Spinal cord (tissue), 10 donors: ENCODE measurements at places on chromosomes 1 and 21.
A peak's percentile ranks its signal among the peaks of the same experiment; 100 is the strongest.

DNA sequence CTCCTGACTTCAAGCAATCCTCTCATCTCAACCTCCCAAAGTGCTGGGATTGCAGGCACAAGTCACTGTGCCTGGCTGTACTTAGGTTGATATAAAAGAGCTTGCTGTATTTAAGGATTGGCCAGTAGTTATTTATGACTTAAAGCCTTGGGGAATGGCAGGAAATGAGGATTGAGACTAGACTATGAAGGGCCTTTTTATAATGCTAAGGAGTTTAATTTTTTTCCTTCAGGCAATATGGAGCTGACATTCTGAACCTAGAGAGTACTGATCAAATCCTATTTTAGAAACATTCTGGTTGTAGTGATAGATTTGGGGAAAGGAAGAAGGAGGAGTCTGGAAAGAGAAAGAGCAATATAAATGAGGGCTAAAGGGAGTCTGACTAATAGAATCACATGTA is 44.7 kb downstream of the MSH4 start:
- DNase-seq, result no peak

DNA sequence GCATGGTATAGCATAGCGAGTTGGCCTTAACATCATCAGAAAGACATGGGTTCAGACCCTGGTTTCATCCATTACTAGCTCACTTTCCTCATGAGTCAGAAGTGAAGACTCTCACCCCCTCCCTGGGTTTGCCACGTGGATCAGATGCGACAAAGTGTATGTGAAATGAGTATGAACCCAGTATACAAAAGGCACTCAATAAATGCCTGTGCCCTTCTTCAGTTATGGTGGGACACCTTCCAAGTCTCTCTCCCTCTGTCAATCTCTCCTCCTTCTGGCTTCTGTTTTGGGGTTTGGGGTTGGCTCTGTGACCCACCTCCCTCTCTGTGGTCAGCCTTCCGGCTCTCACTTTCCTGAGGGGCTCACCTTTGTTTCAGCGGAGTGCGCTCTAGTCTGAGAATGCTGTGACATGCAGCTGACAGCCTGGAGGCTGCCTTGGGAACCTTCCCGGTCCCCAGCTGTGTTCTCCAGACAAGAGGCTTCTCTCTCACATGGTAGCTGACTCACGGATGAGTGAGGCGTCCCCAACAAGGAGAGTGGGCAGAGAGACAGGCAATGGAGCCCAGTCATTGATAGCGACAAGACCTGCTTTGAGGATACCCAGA is 155.0 kb upstream of the EDN2 start:
- DNase-seq, result peak; percentile 17

GRCh38 chr1:166908942-166909341 is 32.9 kb upstream of the TADA1 start:
- no peak for DNase-seq

GRCh38 chr1:237133921-237134320 is 91.9 kb downstream of the RYR2 start:
- no peak for DNase-seq

DNA sequence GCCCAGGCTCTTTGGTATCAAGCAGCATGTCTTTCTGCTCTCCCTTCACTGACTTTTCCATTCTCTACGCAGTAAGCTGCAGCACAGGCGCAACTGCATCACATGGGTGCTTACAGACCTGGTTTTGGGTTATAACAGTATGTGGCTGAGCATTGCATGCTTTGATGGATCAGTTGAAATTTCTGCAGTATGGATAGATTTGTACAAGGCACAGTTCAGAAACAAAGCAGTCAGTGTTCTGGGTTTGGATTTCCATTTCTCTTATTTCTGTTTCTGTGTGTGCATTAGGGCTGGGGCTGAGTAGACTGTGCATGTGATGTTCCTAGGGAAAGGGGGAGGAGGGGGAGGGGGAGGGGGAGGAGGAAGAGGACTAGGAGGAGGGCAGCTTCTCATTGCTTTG is 4.5 kb downstream of the FAM163A start:
- DNase-seq, result no peak

DNA sequence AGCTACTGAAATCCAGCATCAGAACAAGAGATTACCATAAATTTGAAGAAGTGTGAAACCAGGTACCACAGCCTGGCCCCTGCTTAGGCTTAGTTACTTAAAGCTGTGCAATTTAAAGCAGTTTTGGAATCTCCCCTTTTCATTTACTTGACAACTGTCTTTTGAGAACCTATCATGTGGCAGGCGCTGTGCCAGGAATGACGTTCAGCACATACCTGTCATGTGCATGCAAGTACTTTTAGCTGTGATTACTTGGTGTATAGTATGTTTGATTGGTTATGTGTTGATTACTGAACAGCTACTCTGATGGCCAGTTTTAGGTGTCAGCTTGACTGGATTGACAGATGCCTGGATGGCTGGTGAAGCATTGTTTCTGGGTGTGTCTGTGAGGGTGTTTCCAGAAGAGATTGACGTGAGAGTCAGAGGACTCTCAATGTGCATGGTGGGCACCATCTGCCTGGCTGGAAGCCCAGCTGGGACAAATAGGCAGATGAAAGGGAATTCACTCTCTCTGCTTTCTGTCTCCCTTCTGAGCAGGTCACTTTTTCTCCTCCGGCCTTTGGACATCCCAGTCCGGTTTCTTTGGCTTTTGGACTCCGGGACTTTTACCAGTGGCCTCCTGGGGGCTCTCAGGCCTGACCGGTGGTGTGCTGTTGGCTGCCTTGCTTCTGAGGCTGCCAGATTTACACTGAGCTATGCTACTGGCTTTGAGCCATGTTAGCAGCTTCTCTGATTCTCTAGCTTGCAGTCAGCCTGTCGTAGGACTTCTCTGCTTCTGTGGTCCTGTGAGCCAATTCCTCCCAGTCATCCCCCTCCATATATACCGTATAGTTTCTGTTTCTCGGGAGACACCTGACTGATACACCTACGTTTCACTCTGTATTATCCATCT is 178.0 kb downstream of the RYR2 start:
- peak; percentile 19 for DNase-seq

GRCh38 chr1:83017701-83018100 is 981.2 kb downstream of the TTLL7 start:
- DNase-seq, result peak; percentile 46

- no peak for DNase-seq
These were observed 13.0 kb downstream of the BRINP3 start for GRCh38 chr1:190464690-190465089.

DNA sequence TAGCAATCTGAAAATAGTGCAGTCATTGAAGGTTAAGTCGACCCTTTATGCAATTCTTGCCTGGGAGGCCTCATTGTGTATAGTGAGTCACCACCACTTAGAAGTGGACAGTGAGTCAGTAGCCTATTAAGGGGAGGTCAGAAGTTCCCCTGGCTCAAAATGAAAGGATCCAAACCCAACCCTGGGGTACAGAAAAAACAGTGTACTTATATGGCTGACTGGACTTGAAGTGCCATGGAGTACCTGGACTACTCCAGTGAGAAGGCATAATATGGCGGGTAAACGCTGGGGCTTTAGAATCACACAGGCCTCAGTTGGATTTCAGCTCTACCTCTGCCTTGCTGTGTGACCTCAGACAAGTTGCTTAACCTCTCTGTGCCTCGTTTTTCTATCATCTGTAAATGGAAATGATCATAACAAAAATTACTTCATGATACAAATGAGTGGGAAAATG is 2.2 kb upstream of the BCL9 start:
- DNase-seq, result no peak

DNA sequence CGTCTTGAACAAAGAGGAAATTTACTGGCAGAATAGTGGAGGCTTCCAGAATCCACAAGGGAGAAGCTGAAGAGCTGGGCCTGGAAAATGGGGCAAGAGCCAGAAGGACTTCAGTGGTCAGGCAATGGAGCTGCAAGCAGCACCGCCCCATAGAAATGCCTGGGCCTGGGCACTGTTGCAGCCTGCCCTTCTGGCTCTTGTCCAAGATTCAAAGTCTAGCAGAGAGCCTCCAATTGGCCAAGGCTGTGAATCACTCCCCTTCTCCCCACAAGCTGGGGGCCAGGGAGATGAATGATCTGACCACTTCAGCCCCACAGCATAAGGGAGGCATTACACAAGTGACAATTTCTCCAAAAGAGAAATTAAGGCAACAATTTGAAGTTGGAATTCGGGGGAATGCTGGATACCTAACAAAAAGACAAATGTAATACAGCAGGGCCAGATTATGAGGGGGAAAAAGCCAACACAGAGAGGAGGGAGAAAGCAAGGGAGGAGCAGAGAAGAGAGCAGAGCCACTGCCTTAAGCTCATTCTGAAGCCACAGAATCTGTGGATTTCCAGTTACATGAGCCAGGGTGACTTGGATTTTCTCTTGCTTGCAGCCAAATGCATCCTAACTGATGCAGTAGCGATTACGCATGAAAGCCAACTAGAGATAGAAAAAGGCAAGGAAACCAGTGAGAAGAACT is 80.3 kb downstream of the LRIG2 start:
- DNase-seq, result no peak

- DNase-seq, result peak; percentile 78
These were observed 71.4 kb downstream of the USP1 start for GRCh38 chr1:62508187-62508758.

GRCh38 chr1:179095924-179096323 is 14.1 kb downstream of the TOR3A start:
- DNase-seq, result no peak

- no peak for DNase-seq
These were observed 27.7 kb downstream of the EPS15 start for GRCh38 chr1:51491166-51491981.

DNA sequence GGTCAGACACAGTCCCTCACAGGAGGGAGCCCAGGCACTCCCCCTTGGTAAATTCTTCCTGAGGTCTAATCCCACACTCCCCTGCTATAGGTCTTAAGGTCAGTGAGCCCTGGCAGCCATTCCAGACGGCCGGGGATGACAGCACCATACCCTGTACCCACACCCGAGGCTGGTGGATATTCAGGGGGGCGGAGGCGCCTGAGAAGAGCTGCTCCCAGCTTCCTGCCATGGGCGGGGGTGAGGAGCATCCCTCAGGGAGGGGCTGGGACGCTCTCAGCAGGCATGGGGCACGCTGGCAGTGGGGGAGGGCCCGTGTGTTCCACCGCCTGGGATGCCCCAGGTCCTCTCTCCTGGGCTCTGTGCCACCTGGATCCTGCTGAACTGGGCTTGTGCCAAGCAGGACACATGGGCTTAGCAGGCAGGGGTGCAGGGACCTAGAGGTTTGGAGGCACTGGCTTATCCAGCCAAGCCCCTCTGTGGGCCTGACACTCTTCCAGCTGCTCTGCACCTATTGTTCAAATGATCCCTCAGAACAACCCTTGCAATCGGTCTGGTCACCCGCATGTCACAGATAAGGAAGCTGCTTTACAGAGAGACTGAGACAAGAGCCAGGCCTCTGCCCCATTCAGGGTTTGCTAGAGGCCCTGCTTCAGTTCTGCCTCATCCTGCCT is 5.7 kb upstream of the ADGRB2 start:
- DNase-seq, result no peak

DNA sequence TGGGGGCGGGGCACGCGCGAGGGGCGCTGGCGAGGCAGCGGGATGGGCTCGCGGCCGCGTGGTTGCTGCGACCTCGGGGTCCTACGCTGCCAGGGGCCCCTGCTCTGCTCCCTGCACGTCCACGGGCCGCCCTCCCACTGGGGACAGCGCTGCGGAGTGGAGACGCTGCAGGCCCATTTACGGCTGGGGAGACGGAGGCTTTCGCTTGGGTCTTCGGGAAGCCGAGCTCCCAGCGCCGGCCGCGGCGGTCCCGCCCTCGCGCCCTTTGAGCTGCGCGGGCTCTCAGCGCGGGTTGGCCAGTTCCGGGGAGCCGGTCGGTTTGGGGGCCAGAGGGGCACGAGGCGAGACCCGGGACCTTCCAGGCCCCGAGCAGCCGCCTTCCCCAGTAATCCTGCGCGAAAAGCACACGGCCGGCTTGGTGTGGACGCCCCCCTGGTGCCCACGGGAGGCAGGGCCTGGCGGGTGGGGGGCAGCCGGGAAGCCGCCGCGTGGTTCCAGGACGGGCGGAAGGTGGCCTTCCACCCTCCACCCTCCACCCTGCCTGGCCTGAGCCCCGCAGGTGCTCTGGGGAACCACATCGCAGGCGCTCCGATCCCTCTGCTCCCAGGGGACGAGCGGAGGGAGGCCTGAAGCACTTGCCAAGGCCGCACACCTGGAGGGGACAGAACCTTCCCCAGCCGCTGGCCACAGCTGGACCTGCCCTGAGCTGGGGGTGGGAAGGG is 570 bp upstream of the PEX10 start:
- no peak for DNase-seq

- DNase-seq, result no peak
These were observed 19.1 kb downstream of the CD84 start for GRCh38 chr1:160560045-160560705.

- DNase-seq, result no peak
These were observed 14.3 kb downstream of the BTG3 start for GRCh38 chr21:17598437-17598836.

DNA sequence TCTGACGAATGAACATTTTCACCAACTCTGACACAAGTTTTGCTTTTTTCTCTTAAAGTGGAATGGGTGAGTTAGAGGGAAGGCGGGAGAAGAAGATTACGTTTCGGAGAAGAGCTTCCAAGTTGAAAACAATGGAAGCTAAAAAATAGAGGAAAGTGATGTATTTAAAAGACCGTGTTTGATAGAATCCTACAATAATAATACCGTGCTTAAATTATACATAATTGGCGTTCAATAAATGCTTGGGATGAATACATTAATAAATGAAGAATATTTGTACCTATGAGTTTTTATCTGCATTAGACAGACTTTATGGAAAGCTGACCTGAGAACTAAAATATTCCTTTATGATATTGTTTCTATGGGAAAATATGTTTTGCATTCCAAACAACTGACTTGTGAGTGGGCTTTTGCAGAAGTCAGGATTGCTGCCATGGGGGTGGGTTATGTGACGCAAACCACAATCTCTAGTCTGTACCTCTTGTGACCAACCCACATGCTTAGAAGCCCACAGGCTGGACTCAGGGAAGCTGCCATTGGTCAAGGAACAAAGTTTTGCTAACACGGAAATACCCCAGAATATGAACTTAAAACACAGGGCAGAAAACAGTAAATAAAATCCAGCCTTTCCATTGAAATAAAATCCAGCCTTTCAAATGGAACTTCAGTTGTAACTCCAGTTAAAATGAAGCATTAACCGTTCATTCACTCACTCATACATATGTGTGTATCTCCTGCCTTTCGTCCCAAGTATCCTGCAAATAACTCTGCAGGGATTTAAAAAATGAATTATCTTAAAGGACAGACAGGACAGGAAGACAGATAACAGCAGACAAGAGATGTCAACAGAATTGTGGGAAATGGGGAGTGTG is 21.3 kb upstream of the ATF3 start:
- no peak for DNase-seq

DNA sequence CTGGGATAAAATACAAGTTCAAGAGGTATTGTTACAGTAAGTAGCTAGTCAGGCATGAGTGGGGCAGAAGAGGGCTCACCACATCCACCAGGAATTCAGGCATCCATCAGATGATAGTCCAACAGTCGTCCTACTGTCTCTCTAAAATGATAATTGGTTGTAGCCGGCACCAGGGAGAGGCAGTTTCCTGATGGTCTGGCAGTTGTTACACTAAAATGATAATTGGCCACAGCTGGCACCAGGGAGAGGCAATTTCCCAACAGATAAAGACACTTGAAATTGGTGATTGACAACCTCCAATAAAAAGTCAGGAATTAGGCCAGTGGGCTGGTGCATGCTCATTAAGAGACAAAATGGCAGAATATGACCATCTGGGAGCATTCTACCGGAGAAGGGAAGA is 545.8 kb downstream of the AMY1C start:
- DNase-seq, result no peak
